Neural crest cell (in vitro differentiated cells): ENCODE measurements at places on chromosomes 12 and 14. TPM values are rescaled to one million over a fixed set of nuclear protein-coding genes. Genes with fewer than 3 reads are reported as not detected.

DNA sequence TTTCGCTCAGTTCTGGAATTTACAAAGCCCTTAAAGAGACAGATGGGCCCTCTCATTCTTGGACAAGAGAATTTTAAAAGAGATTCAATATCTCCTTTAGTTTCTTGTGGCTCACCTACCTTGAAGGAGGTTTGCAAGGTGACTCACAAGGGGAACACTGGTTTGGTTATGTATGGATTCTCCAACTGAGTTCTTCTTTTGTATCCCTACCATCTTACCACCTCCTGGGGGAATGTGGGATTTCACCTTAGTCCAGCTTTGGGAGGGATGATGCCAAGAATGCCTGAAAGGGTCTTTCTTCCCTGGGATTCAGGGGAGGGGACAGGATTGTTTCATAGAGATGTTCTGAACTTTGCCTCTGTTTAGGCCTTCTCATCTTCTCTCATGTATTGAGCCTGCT lies 3.7 kb downstream of the PPP4R4 start:
- DNase-seq = no peak

- no peak for DNase-seq
Observed at GRCh38 chr12:87274594-87275245, 754.5 kb downstream of the C12orf50 start.

Gene P2RX2
- not detected in 2 replicates for total RNA-seq

DNA sequence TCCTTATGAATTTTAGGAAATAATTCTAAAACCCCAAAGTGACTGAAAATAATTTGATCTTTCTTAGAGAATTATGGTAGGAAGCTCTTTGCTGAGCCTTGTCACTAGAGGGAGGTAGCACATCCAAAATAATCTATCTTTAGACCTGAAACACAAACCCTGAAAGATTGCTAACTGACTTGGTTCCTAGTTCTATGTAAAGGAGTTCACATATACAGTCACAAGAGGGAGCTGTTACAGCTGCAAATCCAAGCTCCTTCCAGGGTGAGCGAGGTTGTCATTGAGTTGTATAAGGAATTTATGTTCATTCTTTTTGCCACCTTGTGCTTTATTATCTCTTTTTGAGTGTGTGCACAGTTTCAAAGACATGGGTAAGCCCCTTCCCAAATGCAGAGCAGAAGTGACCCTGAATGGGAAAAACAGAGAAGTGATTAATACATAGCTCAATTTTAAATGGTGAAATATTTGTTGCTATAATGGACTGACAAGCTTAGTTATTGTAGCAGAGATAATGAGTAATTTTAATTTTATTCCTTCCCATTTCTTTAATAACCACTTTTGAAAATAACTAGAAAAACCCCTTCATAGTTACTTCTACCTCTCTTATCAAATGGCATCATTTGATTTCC lies 387.9 kb downstream of the DAD1 start:
- DNase-seq = no peak

DNA sequence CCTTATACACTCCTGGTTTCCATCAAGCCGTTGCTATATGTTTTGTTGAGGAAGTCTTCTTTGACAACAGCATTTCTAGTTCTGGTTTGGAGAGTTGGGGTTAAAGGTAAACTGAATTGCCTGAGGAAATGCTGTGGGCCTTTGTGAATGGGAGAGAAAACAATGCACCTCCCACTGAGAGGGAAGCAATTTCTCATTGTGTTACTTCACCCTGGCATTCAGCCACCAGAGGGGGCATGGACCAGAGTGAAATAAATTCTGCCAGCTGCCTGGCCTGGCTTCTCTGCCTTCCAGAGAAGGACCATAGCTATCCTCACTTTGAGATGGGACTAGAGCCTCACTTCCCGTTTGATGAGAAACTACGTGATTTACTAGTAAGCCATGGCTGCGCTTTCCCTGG lies 475.3 kb downstream of the EGLN3 start:
- peak; percentile 63 for DNase-seq

DNA sequence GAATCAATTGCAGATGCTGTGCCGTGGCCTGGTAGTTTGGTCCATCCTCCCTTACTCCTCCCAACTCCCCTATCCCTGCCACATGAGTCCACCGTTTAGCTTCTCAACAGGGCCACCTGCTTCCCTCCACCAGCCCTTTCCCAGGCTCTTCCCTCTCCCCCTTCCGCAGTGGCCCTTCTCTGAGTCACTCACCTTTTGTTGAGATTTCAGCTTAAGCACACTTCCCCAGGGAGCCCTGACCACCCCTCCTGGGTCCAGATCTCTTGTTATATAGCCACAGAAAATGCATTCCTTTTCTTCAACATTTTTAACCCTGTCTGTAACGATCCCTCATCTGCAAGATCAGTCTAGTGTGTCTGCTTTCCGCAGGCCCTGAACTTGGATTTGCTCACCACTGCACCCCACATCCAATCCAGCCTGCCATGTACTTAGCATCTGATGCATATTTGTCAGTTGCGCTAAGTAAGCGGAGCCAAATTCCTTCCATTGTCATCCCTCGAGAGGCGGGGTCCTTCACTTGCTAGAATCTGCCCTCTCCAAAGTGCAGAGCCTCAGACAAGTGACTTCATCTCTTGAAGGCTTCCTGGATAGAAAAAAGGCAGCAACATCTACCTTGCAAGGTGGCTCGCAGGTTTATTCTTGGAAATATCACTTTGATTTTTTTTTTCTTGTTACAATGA lies 41.1 kb downstream of the TMEM63C start:
- DNase-seq = no peak

DNA sequence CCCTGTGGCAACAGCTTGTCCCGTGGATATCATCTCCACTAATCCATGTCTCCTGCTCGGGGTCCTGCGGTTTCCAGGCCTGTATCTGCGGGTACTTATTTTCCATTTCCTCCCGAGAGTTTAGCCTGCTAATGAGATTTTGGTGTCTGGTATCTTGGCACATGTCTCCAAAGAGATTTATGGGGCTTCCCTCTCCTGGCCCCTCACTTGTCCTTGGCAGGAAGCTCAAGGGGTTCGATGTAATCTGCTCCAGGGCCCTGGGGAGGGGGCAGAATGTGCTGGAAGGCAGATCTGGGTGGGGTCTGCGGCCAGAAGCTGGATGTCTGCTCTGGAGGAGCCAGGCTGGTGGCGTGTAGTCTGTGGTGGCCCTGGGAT lies 85.7 kb downstream of the KIF26A start:
- no peak for DNase-seq

Gene NT5DC3
- total RNA-seq = 14.4 and 15.4 TPM in 2 replicates

Gene PPP1R1A
- total RNA-seq = 9.1 and 10.3 TPM in 2 replicates

DNA sequence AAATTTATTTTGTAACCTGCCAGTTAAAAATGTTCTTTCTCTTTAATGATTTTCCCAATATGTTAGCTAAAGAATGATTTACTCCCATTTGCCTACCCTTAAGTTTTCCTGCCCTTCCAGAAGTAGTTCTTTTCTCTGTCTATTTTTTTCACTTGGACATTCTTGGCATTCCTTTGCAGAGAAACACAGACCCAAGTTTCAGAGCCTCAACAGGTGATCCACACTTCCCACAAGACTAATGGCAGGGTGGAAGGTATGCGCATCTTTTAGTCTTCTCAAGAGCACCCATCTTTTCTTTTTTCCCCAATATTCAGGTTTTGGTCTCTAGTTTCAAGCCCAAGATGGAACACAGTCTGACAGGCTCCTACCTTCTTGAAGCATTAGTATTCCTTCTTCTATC lies 420.7 kb downstream of the ADAMTS20 start:
- no peak for DNase-seq

GRCh38 chr12:86683568-86684304 lies 427.5 kb upstream of the MGAT4C start:
- DNase-seq = no peak

DNA sequence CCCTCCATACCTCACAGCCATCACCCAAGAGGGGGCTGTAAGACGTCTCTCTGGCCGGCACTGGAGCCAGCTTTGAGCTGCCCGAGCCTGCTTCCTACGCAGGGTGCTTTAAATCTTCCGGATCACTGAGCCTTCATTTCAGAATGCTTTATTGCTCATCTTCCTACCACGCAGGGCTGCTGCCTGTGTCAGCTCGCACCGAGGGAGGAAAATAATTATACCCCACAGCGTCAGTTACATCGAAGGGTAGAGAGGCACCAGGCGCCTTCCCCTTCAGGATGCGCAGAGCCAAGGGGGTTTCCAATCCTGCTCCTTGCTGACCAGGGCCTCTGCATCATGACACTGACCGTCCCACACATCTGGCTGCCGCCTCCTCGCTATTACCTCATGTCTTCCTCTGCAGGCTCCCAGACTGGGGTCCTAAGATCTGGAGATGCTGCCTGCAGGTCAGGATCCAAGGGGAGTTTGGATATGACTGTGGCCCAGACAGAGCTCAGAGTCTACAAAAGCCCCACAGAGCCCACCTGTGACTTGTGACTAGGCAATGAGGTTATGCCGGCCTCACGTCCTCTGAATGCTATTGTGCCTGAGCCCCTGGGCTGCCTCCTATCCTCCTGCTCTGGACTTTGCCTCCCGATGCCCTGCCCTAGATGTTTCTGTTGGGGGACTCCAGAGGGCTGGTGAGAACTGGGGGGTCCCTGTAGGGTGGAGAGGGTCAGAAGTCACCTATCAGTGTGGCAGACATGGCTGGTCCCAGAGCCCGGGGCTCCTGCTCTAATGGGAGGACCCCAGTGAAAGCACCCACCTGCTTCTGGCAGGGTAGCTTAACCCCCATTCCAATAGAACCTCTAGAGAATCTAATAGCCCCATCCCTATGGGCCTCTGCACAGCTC lies 220.3 kb upstream of the RTL1 start:
- no peak for DNase-seq

DNA sequence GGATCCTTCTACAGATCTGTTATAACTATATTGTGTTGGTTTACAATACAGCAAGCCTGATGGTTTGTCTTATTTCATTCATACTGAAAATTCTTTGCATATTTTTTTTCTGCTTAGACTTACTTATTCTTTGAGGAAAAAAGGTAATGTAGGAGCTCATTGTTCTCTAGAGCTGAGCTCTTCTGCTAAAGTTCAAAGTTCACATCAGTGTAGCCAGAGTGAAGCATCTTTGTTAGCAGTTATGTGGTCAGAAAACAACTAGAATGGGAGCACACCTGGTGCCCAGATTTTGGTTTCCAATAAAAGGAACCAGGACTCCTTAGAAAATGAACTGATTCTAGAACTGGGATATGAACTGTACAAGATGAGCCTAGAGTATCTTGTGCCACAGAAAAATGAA lies 10.3 kb downstream of the GPX2 start:
- no peak for DNase-seq

- DNase-seq = no peak
Observed at GRCh38 chr14:78251308-78251707, 81.1 kb downstream of the NRXN3 start.

- no peak for DNase-seq
Observed at GRCh38 chr12:78818487-78818886, 46.1 kb upstream of the SYT1 start.

Gene CTSG
- not detected in 2 replicates for total RNA-seq

DNA sequence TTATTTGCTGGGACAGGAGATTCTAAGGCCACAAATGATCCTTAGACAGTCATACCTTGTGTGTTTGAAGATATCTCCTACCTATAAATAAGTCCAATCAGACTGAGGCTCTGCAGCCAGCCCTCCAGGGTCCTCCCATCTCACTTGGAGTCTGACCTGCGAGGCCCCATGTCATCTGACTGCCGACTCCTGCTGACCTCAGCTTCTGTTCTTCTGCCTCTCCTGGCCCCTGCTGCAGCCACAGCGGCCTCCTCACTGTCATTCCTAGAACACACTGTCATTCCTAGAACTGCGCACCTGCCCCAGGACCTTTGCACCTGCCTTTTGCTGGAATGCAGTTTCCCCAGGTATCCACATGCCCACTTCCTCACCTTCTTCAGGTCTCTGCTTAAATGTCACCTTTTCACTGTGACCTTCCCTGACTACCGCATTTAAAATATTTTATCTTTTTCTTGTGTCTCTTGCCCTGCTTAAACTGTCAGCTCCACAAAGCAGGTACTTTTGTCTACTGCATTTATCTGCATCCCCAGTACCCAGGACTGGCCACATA lies 56.5 kb upstream of the RIN3 start:
- no peak for DNase-seq

Gene CFAP54
- total RNA-seq = 1.5 and 3.1 TPM in 2 replicates

GRCh38 chr12:52949413-52950331 lies 754 bp downstream of the KRT18 start:
- no peak for DNase-seq

GRCh38 chr12:50888666-50889065 lies 45.9 kb downstream of the TMPRSS12 start:
- DNase-seq = no peak
